ENCODE measurements at places on chromosomes 11 and 22.

DNA sequence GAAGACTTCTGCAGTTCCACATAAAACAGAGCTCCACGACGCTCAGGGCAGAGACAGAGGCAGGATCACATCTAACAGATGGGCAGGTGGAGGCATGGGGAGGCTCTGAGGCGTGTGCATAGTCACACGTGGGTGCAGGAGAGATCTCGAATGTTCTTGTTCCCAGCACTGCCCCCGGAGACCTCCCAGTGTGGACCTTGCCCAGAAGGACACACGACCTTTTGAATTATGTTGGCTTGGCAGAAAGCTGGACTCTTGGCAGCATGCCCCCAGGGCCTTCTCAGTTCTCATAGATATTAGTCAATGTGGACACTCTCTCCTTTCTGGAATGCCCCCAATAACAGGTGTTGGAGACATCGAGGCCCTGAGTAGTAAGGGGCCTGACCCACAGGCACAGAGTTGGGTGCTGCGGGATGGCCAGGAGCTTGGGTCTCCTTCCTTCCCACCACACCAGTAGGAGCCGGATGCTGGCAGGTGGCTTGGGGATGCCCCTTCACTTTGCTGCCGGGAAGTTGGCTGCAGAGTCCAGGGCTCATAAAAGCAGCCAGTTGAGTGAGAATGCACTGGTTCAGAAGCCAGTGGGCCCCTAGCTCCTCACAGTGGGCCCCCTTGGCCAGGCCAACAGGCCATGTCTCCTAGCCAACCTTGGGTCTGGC, 12.1 kb downstream of the MYEOV start:
- no peak for DNase-seq

GRCh38 chr11:57251491-57252104, 14.5 kb upstream of the APLNR start:
- DNase-seq = no peak

GRCh38 chr11:120698918-120699317, 187.4 kb downstream of the GRIK4 start:
- DNase-seq = no peak

DNA sequence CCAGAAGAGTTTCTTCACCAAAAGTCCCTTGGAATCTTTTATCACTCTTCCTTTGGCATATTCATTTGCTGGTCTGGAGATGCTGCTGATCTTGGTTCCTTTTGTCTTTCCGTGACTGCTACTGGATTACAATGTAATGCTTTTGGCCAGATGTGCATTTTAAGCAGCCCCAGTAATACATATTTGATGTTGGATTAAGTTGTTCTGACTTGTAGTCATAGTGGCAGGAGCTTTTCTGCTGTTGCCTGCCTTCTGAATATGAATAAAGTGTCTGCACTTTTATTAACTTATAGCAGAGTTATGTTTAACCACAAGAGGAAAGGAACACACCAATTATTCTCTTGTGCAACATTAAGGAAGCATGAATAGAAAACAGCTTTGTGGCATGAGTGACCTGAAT, 360.0 kb upstream of the DDI1 start:
- no peak for DNase-seq

DNA sequence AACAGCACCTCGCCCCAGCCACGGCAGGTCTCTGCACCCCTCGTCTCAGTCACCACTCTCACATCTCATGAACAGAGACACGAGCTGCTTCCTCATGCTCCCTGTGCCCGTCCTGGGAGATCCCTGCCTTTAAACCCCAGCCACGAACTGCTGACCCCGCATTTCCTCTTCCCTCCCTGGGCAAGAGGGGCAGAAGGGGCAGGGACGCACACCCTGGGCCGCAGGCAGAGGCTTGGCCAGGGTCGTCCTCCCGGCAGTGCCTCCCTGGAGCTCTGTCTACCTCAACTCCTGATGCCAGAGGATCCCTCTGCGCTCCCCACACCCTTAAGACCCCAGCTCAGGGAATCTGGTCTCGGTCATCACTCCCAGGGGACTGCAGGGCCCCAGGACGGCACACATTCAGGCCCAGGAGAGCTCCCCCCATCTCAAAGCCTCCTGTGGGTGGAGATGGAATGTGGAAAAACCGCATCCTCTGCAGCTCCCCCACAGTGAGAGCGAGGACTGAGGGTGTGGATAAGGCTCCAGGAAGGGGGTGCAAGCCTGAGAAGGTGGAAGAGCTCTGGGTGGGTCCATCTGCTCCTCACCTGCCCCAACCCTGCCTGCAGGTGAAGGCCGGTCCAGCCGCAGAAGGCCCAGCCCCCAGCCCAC, 1.2 kb downstream of the BID start:
- DNase-seq = no peak

DNA sequence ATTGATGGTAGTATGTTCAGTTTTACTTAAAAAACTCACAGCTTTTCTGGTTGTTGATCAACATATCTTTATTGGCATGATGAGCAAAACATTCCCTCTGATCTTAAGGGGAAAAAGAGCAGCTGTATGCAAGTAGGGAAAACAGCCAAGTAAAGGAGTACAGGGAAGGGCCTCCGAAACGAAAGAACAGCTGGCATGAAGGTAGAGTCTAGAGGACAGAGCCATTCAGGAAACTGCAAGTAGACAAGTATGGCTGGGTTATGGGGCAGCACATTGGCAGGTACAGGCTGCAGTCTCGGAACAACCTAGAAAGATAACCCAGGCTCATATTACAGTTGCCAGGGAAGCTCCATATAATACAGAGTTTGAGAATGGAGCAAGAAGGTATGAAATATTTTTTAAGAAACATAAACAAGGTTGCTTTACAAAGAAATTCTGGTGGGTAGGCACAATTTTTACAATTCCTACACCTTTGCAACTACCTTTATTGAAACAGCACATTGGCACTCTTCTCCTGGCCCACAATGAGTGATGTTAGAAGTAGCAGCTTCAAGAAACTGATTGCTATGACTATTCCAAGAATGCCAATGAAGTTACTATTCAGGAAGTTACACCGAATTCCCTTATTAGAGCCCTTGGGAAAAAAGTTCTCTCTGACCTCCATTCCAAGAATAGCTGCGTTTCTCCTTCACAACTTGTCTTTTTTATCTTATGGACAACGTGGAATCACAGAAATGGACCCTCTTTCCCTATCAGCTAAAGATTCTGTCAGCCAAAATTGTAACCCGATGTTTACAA, 45.2 kb downstream of the LGR4 start:
- no peak for DNase-seq

DNA sequence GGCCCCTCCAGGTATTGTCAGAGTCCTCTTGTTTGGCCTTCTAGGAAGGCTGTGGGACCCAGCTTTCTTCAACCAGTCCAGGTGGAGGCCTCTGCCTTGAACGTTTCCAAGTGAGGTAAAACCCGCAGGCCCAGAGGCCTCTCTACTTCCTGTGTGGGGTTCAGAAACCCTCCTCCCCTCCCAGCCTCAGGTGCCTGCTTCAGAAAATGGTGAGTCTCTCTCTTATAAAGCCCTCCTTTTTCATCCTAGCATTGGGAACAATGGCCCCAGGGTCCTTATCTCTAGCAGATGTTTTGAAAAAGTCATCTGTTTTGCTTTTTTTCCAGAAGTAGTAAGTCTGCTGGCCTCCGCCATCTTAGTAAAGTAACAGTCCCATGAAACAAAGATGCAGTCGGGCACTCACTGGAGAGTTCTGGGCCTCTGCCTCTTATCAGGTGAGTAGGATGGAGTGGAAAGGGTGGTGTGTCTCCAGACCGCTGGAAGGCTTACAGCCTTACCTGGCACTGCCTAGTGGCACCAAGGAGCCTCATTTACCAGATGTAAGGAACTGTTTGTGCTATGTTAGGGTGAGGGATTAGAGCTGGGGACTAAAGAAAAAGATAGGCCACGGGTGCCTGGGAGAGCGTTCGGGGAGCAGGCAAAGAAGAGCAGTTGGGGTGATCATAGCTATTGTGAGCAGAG, at the start of gene CD3E:
CD3E (plus strand) TSS at position 163 of the 681 bp plus-strand sequence; CDS start at position 386, 223 bp downstream.
- no peak for DNase-seq

DNA sequence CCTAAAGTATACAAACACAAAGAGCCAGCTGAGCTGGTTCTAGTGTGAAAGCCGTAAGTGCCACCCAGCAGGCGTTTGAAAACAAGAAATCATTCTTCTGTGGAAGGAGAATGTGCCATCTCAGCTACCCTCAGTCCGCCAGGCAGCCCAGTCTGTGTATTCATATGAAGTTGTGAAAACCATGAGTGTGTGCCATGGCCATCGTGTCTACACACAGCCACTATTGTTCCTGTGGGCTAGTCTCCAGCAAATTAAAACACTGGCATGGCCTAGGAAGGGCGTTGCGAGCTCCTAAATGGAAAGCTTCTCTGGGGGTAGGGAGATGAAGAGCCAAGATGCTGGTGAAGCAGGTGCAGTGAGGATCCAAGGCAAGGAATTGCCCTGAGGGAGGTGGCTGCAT, 51.5 kb upstream of the HORMAD2 start:
- no peak for DNase-seq

- peak; percentile 22 for DNase-seq
These were observed 515.1 kb downstream of the INSC start for GRCh38 chr11:15629690-15630321.

- DNase-seq = no peak
These were observed 225.4 kb upstream of the ZC3H12C start for GRCh38 chr11:109867784-109868183.

GRCh38 chr11:131178596-131178995, 191.8 kb upstream of the NTM start:
- DNase-seq = no peak

DNA sequence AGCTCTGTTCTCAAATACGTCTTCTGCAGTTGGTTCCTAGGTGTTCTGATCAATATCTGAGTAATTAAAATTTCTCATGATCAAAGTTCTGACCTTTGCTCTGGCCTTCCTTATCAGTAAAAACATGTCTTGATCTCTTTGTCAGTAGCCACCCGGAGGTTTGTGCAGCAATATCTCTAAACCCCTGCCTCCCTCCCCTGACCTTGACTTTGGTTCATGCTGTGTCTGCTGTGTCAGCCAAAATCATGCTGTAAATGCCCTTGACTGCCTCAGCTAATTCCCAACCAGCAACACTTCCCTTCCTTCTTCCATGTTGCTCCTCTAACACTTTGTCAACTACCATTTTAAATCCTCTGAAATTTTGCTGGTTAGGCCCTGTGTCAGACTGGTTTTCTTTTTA, 424.7 kb downstream of the FAM181B start:
- no peak for DNase-seq
